ENCODE measurements at places on chromosomes 12 and 14.

DNA sequence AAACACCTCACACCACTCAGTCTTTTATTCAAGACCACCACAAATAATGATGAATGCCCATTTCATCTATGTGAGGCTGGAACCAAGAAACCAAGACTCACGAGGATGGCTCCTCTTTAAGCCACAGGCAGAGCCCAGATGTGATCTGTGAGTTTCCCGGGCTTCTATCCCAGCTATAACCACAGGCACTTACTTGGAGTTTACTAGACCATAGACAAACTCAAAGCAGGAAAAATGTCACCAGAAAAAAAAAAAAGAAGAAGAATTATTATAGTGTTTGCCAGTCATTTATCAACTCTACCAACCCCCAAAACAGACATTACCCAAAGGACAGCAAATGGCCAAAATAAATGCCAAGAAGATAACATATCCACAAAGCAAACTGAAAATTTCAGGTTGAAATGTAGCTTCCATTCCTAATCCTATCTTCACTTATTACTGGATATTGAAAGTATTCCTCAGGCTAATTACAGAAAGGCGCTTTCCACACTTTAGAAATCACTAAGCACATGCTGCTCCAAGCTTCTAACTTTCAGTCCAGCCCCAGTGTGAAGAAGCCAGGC, 44.7 kb downstream of the ZFYVE1 start:
- DNase-seq = no peak

DNA sequence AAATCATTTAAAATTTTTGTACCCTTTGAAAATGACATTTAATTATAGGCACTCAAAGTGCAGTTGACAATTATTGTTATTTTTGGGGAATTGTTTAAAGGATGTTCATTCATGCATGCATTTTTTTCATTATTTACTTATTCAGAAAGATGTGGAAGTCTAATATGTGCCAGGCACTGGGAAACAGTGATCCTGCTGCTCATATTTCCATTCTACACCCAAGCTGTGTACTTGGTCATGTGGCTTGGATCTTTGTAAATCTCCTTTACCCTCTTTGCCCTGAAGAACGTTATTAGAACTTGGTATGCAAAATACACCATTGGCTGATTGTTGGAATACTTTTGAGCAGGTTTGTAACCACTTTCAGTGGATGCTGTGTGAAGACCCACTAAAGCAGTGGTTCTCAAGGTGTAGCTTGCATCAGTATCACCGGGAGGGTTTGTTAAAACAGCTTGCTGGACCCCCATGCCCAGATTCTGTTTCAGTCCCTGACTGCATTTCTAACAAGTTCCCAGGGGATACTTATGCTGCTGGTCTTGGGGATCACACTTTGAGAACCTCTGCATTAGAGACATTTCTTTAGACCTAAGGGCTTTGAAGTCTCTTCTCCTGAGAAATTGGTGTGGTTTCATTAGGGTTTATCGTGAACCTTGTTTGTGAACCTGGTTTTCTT, 47.5 kb downstream of the PRKCH start:
- no peak for DNase-seq

DNA sequence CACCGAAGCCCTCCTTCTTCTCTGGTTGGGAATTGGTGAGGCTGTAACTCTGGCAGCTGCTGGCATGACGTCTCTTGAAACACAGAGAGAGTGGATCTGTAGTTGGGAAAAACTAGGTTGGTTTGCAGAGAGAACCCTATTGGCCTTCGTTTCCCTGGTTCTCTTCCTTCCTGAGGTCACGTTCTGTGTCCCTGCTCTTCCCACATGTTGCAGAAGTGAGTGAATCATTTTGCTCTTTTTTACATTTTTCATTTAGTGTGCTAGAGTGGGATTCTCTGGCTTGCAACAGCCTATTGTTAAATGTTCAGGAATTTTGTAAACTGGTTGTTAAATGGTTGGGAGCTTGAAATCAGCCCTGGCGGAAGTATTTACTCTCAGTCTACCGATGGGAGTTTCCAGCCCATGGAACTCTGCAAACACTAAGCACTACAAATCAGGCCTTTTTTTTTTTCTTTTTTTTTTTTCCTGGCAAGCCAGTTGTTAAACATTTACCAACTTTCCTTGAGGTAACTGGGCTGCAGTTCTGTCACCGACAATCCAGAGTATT, 26.8 kb upstream of the CKAP4 start:
- no peak for DNase-seq

DNA sequence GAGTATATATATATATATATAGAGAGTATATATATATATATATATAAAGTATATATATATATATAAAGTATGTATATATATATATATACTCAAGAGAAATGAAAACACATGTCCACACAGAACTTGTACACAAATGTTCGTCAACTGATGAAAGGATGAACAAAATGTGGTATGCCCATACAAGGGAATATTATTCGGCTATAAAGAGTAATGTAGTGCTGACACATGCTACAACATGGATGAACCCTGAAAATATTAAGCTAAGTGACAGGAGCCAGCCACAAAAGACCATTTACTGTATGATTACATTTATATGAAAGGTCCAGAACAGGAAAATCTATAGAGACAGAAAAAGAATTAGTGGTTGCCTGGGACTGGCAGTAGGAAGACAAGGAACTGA, 19.5 kb downstream of the LIMA1 start:
- no peak for DNase-seq

DNA sequence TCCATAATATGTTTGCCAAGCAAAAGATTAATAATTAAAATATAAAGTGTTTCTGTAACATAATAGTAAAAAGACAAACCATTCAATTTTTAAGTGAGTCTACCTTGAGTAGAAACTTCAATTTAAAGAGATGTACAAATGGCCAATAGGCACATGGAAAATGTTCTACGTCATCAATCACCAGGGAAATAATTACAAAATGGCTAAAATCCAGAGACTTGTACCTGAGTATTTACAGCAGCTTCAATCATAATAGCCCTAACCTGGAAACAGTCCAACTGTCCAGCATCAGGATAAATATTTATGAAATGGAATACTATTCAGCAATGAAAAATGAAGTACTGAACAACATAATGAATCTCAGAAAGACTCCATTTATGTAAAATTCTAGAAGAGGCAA, 95.5 kb upstream of the FAR2 start:
- no peak for DNase-seq

DNA sequence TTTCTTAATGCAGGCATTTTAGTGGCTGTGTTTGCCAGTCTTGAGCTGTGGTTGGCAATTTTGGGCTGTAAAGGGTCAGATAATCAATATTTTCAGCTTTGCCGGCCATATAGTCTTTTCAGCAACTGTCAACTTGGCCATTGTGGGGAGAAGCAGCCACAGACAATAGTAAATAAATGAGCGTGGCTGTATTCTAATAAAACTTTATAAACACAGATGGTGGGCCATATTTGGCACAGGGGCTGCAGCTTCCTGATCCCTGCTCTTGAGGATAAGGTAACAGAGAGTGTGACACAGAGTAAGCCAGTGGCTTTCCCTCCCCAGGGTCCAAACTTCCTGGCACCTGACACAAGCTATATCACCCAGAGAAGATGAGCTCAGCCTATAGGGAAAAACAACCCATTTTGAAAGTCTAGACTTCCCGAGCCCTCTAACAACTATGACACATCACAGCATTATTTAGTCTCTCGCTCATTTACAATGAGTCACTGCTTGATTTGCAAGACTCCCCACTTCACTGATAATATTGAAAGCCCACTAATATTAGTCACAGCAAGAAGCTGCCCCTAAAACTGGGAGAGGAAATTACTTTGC, 163.1 kb upstream of the TMPO start:
- DNase-seq = no peak

GRCh38 chr12:29023436-29024076, 125.5 kb upstream of the FAR2 start:
- no peak for DNase-seq

GRCh38 chr12:180445-180844, 33.5 kb downstream of the SLC6A12 start:
- DNase-seq = no peak

DNA sequence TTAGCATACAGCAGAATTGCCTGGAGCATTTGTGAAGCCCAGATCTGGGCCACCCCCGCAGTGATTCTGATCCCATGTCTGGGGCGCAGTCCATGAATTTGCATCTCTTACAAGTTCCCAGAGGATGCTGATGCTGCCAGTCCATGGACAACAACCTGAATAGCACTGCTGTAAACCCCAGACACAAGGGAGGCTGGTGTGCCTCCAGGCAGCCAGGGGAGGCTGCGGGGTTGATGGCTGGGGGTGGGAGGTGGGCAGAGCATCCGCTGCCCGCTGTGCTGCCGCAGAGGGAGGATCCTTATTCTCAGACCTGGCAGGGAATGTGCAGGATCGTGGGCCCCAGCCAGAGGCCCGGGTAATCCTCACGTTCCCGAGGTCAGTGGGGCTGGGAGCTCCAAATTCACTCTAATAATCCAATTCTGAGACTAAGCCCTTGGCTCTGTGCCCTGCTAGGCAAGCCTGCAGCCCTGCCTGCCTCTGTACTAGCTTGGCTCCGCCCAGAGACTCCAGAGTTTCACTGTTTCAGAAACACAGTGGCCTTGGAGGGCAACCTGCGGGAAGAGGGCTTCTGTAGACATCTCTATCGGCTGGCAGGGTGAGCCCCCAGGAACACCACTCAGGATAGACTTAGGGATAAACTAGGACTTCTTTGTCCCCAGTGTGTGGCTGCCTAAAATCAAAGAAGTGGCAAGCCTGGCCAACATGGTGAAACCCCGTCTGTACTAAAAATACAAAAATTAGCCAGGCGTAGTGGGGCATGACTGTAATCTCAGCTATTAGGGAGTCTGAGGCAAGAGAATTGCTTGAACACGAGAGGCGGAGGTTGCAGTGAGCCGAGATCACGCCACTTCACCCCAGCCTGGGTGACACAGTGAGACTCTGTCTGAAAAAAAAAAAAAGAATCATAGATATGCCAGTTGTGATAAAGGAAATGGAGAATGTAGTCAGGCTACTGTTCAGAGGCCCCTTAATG, 17.8 kb upstream of the MLEC start:
- no peak for DNase-seq

GRCh38 chr14:89017417-89017816, 193.0 kb downstream of the TTC8 start:
- DNase-seq = no peak

GRCh38 chr14:68042586-68043210, 223.1 kb downstream of the RAD51B start:
- DNase-seq = no peak

GRCh38 chr12:123120452-123121166, 30.3 kb downstream of the PITPNM2 start:
- peak; percentile 37 for DNase-seq

DNA sequence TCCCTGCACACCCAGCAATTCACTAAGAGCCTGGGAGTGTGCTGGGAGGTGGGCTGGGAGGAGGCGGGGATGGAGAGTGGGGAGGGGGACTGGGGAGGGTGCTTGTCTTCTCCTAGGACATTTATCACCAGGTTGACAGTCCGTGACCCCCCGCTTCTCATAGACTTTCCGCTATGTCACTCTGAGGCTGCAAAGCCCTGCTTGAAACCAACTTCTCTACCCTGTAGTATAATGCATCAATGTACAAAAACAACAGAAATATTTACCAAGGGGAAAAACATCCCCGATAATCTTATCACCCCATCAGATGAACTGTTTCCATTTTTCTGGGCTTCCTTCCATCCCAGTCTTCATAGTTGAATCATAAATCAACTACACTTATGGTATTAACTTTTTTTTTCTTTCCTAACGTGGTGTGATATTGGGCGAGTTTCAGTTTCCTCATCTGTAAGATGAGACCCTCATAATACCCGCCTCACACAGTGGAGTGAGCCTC, 28.6 kb upstream of the BATF start:
- DNase-seq = peak; percentile 25

DNA sequence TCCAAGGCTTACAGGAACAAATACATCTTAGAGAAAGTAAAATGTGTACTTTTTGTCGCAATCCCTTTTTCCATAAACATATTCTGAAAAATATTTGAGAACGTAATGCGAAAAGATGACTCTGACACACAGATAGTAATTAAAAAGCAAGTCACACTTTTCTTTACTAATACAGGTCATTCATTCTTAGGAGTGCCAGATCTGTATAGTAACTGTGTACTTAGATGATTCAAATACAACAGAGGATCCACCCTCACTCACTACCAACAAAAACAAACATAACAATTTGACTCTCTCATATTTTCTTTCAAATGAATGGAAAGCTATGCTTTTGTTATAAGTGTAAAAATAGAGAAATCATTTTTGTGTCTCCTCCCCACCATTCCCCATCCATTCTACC, 795.4 kb downstream of the SLC6A15 start:
- DNase-seq = no peak

DNA sequence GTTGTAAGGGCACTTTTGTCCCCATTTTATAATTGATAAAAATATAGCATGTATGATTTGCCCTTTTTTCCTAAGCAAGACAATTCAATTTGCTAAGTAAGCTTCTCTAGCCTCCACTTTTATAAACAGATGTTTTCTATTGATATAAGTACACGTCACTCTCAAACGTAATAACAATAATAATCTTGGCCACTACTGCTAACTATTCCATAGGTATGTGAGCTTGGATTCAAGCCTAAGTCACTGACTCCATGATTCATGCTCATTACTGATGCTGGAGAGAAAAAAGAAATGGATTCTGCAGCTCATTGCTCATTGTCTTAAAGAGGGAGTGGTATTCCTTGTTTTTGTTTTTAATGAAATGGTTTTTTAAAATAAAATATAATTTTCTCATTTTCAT, 661.0 kb downstream of the GALC start:
- DNase-seq = no peak

DNA sequence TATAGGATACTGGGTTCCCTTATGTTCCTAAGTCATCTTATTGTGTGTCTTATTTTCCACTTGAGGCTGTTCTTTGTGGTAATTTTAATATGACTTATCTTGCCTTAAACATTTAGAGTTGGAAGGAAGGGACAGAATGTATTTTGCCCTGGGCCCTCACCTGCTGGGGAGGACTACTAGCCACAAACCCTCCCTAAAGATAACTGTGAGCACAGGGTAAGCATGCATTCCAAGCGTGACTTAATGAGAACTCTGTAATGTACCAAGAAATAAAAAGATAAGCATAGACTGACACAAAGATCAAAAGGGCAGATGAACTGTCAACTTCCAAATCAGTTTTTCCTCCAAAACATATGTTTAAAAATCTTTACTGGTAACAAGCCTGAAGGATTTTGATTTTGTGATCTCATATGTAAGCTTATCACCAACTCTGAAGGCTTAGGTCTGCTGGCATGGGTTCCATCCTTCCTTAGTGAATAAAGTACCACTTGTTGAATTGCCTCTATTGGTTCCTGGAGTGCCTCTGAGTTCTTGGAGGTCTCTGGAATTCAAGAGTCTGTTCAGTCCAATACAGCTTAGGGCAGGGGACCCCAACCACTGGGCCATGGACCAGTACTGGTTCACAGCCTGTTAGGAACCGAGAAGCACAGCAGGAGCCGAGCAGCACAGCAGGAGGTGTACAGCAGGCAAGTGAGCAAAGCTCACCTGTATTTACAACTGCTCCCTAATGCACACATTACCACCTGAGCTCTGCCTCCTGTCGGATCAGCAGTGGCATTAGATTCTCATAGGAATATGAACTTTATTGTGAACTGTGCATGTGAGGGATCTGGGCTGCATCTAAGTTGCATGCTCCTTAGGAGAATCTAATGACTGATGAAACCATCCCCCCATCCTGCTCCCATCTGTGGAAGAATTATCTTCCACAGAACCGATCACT, 29.8 kb upstream of the NFYB start:
- DNase-seq = no peak

Measured in activated CD4-positive, CD25-positive, alpha-beta regulatory T cell treated with anti-CD3 and anti-CD28 coated beads, Interleukin-2, amount 50 U/mL, for 72 hours (primary cell).